ENCODE measurements at places on chromosomes 5 and 9.

GRCh38 chr5:160837749-160838593 is 14.0 kb downstream of the ATP10B start:
- no peak for DNase-seq

- DNase-seq = peak; percentile 47
Measured at GRCh38 chr5:173812811-173813550, 75.2 kb upstream of the CPEB4 start.

GRCh38 chr9:130711469-130711868 is 17.9 kb downstream of the EXOSC2 start:
- DNase-seq = no peak

DNA sequence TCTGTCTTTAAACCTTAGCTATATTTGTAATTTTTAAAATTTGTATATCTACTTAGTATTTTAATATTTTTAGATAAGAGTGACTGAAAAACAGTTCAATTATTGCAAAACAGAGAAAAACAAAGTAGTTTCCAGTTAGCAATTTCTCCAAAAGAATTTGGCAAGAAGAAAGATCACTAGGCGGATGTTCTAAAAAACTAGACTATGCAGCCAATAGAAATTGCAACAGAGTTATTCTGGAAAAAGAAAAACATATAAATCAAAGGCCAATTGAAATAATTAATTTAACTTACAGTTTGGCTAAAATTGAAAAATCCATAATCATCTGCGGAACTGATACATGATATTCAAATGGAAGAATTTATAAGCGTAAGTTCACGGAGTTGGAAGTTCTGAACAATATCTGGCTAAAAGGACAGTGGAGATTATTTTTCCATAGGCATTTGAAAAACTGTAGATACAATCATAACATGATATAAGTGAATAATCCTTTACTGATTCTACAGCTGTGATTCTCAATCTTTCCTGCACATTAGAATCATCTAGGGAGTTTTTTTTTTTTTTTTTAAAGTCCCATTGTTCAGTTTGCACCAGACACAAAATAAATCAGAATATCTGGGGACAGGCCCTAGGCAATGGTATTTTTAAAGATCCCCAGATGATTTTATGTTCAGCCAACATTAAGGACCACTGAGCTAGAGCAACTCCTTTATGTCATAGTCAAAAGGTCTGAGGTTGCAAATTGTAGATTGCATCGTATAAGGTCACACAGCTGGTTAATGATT is 605.1 kb upstream of the DAB2 start:
- no peak for DNase-seq

- peak; percentile 84 for DNase-seq
Measured at GRCh38 chr5:137498736-137499505, at the start of gene SPOCK1. Gene SPOCK1 (minus strand): TSS chr5:137499326.

GRCh38 chr5:126115059-126115629 is 308.1 kb upstream of the GRAMD2B start:
- DNase-seq = no peak

DNA sequence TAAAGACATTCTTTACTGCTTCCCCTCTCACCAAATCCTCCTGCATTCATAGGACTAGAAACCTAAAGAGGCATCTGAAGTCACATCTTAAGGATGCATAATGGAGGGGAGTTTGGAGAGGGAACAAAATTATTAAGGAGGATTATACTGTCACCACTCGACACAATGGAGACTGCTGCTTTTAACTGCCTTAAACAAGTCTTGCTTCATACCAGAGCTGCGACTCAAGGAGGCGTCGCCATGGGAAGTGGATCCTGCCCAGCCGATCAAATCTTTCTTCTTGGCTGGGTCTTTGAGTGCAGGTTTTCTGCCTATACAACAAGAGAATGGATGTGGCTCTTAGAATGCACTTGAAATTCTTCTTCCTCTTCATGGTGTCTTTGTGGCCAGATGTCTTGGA is 66.7 kb upstream of the FOXE1 start:
- DNase-seq = peak; percentile 75

- no peak for DNase-seq
Measured at GRCh38 chr9:38163518-38163917, 94.5 kb upstream of the SHB start.

DNA sequence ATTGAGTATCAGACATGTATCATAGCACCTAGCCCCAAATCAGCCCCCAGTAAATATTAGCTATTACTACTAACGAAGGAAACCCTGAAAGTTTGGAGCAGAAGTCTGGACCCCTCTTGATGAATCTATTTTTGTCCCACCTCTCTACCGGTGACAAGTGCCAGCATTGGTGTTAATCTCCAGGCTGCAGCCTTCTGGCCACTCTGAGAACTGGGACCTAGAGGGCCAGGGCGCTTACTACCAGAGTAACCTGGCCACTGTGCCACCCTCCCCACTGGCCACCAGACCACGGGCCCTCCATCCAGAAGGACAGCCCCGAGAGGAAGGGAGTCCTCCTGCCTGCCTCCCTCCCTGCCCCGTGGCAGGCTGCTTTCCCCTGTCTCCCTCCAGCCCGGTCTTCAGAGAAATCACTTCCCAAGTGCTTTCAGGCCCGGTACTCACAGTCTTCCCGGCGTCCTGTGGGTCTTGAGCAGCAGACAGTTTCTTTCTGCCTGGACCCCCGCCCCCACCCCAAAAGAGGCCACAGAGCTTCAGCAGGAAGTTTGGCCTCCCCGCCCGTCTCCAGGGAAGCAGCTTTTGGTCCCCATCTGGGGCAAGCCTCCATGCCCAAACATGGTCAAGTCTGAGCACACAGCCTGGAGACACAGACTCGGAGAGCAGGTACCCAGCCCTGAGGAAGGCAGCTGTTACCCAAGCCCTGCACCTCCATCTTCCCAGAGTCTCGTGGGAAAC is at the start of gene KCNMB1:
TSS of gene KCNMB1 (minus strand) at position 550 of the 732 bp plus-strand sequence. CDS start 3,920 bp downstream, outside the sequence.
- no peak for DNase-seq

GRCh38 chr5:149939546-149939945 is 5.0 kb downstream of the PDE6A start:
- DNase-seq = no peak

DNA sequence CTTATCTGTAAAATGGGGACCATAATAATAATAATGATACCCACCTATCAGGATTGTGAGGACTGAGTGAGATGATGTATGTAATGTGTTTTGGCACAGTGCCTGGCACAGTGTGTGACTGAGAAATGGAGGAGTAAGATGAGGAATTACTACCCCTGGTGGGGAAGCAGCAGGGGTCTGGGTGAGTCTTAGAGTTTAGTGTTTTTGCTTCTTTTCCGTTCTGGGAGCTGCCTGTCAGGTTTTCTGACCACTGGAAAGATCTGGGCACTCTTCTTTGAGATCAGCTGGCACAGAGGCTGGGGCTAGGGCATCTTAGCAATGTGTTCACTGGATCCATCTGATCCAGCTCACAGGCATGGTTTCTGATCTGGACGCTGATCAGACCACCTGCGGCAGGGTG is 8.5 kb downstream of the LCP2 start:
- no peak for DNase-seq

DNA sequence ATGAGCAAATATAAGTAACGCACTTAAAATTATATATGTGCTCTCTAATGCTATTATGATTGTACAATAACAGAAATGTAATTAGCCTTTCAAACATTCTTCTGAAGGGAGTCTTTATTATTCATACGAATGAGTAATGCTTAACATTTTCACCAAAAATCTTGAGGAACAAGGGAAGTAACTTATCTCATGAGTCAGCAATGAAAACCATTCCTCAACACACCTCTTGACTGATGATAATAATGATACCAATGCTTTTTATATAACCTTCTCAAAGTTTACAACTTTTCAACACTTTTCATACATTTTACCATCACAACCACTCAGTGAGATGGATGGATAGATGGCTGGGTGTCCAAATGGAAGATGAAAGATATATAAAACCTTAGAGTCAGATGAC is 369.3 kb downstream of the BNC2 start:
- peak; percentile 77 for DNase-seq

- DNase-seq = no peak
Measured at GRCh38 chr5:36613771-36614656, 7.6 kb downstream of the SLC1A3 start.

GRCh38 chr9:125440411-125440810 is 178.8 kb downstream of the GAPVD1 start:
- no peak for DNase-seq

DNA sequence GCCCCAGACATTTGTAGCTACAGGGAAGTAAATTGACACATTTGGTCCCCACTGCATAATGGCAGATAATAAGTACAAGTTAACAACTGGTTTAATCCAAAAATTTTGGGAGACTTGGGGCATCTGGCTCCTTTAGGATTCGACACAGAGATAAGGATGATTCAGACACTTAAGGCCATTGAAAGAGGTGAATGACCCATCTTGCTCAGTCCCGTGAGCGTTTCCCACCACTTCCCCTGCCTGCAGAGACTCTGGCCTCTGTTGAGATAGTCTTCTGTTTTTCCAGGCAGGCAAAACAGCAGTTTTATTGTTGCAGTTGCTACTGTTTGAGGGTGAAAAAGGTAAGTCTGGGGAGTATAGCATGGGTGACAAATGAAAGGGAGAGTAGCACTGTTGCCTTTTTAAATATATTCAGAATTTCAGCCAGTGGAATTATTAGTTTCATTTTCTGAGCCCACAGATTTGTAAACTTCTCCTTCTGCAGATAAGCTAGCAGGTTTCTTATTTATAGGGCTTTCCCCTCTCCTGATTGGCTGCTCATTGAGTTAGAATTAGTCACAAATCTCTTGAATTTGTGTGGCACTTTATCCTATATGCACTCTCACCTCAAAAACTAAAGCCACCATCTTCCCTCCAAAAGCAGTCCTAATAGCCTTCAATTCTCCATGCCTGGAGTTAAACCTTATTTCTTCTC is 19.3 kb downstream of the ACO1 start:
- DNase-seq = peak; percentile 39

DNA sequence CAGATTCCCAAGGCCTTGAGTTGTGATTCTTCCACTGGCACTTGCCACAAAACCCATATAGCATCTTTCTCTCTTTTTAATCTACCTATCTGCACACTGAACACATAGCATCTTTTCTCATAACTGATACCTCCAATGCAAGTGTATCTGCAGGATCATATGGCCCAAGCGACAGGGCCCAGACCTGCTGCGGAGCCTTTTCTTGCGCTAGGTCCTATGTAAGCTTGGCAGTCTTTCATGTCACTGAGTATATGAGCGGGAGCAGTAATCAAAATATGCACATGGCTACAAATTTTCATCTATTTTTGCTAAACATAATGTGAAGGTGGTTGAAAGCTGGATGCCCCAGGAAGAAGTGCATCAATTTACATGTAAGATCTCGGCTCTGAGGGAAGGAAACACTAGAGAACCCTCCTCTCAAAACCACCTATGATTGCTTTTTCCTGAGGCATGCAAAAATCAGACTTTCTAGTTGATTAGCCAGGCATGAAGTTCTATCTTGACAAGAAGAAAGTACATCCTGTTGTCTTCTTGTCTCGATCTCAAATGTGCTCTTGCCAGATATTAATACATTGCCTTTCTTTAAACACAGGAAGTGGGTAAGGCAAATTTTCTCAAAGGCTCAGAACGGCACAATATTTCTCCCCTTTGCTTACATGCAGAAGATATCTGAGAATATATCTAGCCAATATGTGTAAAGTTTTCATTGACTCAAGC is 26.9 kb upstream of the CEMIP2 start:
- no peak for DNase-seq

DNA sequence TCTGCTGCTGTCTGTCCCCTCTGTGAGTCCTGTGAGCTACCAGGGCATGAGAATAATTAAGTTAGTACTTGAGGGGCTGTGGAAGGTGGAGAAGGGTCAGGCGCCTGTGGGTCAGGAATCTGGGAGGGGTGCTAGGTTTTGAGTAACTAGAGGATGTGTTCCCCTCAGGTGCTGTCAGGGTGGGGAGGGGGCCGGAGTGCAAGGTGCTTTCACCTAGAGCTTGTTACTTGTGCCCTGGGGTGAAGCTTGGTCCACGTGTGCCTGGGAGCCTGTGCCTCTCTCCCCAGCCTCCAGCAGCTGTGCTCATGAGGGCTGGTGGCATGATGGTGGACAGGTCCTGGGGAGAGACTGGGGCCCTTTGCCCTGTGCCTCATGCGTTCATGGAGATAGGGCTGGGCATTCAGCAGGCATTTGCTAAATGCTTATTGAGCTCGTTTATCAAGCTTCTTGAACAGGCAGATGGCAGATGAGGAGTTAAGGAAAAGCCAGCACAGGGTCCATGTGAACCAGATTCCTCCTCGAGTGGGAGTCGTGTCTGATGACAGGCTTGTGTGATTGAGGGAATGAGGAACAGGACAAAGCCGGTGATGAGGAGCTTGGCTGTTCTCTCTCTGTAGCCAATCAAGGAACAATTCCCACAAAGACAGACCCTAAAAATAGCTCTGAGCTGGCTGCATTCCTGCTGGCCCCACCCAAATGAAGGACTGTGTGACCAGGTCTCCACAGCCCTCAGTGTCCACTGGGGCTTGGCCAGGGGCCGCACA is 40.9 kb downstream of the CACNA1B start:
- no peak for DNase-seq

- DNase-seq = no peak
Measured at GRCh38 chr9:134694714-134695113, 53.1 kb downstream of the COL5A1 start.

- peak; percentile 85 for DNase-seq
Measured at GRCh38 chr9:87276851-87277261, 220.8 kb upstream of the DAPK1 start.

GRCh38 chr5:31731016-31731415 is 92.1 kb downstream of the PDZD2 start:
- no peak for DNase-seq

GRCh38 chr5:79495311-79495710 is 18.6 kb downstream of the HOMER1 start:
- DNase-seq = no peak

DNA sequence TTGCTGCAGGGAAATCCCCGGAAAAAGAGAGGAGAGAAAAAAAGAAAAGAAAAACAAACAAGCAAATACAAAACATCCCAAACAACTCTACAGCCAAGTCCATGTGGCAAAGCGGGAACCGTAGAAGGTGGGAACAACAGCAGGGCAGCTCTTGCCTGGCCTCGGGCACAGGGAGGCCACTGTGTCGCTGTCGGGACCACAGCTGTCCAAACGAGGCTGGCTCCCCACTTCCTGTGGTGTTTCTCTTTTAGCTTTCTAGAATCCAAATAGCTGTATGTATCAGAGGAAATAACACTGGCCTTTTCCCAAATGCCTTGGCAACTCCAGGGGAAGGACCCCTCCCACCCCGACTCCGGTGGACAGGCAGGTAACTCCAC is 41.6 kb upstream of the EQTN start:
- no peak for DNase-seq

GRCh38 chr5:35876454-35876853 is 19.8 kb downstream of the IL7R start:
- peak; percentile 36 for DNase-seq

- no peak for DNase-seq
Measured at GRCh38 chr5:127342364-127342763, 51.8 kb downstream of the MEGF10 start.

GRCh38 chr5:56077796-56078233 is 83.1 kb upstream of the IL6ST start:
- DNase-seq = no peak

DNA sequence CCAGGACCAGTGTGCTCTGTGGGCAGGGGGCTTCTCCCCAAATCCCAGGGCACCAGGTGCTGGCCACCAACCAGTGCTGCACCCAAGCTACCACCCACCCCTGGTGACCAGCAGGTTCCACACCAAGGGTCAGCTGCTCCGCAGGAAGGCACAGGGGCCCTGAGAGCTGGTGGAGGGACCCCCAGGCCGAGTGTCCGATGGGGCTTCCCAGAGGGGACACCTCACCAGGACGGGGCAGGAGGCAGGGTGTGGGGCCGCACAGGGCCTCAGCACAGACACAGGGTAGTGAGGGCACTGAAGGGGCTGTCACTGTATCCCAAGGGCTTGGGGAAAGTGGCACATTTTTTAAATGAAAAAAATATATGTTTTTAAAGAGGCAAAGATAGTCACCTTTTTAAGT is 18.1 kb downstream of the LCN9 start:
- DNase-seq = no peak

Data from EL (cell line).